ENCODE measurements at places on chromosomes 6 and 20. TPM values are rescaled to one million over a fixed set of nuclear protein-coding genes. Genes with fewer than 3 reads are reported as not detected.

GRCh38 chr6:12295558-12296254, 5.5 kb downstream of the EDN1 start:
- no peak for DNase-seq

GRCh38 chr6:102549221-102549874, 1155.8 kb downstream of the GRIK2 start:
- DNase-seq = no peak

GRCh38 chr20:23100720-23101107, 14.6 kb upstream of the CD93 start:
- DNase-seq = no peak

DNA sequence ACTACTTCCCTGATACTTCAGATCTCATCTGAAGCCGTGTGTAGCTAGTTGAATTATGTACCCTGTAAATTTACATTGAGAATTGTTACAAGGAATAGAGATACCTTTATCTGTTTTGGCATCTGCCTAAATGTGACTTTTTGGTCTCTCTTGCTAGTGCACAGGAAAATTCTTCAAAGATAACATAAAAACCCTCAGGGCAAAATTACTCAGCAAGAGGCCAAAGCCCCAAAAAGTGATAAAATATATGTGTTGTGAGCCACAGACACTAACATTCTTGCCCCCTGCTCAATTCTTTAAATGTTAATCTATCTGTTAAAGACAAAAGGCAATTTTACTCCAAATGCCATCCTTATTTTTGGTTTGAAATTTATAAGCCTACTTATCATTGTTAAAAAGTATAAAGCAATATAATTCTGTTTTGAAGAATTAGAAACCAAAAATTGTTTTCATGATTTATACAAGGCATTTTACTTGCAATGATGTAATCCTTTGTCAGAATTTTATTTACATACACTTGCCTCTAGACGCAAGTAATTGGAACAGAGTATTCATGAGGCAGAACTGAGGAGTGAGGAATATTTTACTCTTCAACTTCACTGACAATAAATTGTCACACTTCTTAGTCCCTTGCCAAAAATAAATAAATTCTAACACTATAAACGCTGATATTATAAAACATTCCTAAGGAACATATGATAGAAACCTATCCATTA, 186.2 kb downstream of the EPM2A start:
- no peak for DNase-seq

GRCh38 chr6:129759796-129760605, 50.0 kb upstream of the ARHGAP18 start:
- no peak for DNase-seq

GRCh38 chr6:87738000-87738399, 36.0 kb upstream of the AKIRIN2 start:
- no peak for DNase-seq

DNA sequence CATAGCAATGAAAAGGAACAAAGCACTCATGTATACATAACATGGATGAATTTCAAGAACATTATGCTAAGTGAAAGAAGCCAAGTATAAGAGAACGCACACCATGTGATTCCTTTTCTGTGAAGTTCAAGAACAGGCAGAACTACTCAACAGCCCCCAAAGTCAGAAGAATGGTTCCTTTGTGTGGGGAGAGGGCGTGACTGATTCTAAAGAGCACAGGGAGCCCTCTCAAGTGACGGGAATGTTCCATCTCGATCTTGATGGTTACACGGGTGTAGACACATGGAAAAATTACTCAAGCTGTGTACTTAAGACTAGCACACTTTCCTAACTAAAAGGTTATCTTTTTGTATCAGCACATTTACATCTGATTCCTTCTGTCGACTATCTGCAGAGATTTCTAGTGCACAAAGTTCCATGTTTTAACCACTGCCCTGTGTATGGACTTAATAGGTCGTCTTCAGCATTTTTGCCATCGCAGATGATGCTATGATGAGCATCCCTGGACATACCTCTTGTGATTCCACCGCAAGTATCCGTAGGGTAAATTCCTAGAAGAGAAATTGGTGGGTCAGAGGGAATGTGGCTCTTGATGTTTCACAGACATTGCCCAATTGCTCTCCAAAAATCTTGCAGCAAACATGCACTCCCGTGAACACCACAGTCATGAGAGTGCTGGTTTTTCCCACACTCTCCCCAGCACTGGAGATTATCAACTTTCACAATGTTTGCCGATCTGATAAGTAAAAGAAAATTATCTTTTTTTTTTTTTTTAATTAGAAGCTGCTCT, 279.3 kb downstream of the BMP7 start:
- no peak for DNase-seq

DNA sequence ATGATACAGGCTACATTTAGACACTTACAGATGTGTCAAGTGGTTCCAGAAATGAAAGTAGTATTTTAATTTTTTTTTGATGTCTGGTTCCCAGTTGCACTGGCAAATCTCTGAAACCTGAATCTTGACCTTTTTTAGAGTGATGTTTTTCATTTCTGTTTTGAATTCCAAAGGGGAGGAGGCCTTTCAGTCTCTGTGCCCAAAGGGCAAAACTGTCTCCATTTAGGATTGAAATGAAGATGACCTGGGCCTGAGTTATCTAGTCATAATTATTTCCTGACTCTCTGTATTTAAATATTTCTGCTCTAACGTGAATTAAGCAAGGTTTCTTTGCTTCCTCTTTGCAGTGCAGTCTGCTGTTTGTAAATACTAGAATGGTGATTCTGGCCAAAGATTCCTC, 252.9 kb upstream of the ZFP64 start:
- DNase-seq = no peak

GRCh38 chr6:44653761-44654218, 266.3 kb downstream of the CDC5L start:
- no peak for DNase-seq

DNA sequence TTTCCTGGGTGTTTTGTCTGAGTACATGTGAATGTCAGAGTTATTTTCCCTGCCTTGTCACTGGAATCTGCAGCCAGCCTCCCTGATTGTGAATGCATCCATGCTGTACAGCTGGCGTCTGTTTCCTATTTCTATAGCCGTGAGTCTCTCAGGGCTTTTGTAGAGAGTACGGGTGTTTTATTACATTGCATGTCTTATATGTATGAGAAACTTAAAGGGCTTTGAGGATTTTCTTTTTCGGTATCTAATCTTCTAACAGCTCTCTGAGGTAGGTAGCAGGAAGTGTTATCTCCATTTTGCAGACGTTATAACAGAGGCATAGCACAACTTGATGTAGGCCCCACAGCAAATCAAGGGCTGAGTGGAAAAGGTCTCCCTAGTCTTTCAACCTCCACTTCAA, 272.9 kb downstream of the PRL start:
- no peak for DNase-seq

- no peak for DNase-seq
Observed at GRCh38 chr6:147000545-147001488, 203.4 kb upstream of the STXBP5 start.

DNA sequence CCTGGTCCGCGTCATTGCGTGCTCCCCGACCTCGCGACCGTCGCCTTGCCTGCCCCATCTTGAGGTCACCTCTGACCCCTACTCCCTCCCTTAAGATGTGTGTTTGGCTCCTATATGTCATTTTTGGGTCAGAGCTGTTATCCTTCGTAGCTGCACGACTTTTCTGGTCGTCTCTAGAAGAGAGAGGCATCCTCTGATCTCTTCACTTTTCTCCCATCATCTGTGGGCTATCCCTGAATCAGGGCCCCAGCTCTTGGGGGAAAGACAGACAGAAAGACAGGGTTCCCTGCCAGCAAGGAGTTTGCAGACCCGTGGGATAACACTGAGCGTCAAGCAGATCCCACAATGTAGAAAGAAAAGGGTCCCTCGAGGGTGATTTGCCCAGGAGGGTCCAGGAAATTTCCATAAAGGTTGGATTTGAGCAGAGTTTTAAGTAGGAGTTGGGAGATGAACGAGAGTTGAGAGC, 555 bp downstream of the FAM120B start:
- DNase-seq = no peak

- no peak for DNase-seq
Observed at GRCh38 chr20:2558581-2559278, 22.4 kb downstream of the TMC2 start.

GRCh38 chr6:134774201-134774638, 175.7 kb downstream of the ALDH8A1 start:
- no peak for DNase-seq

GRCh38 chr20:16095226-16095625, 478.0 kb downstream of the KIF16B start:
- DNase-seq = no peak

The ARFGEF2 gene
- total RNA-seq = 46.5 TPM

The POM121L2 gene
- not detected for total RNA-seq

The HMGCLL1 gene
- total RNA-seq = 0.94 TPM

The GSTA2 gene
- total RNA-seq = not detected

The PNPLA1 gene
- total RNA-seq = 0.20 TPM

The TAAR2 gene
- not detected for total RNA-seq

The TRAPPC3L gene
- total RNA-seq = not detected

The ERVFRD-1 gene
- not detected for total RNA-seq

The VGLL2 gene
- total RNA-seq = not detected
